ENCODE measurements at places on chromosomes 1 and 21. TPM values are rescaled to one million over a fixed set of nuclear protein-coding genes. Genes with fewer than 3 reads are reported as not detected.

The RSPH1 gene
- polyA plus RNA-seq: 3.0 TPM

The OLFM3 gene
- polyA plus RNA-seq: 2.7 TPM

The MX1 gene
- polyA plus RNA-seq: 14.2 TPM

The NCDN gene
- polyA plus RNA-seq: 25.7 TPM

The TNFSF4 gene
- 0.80 TPM for polyA plus RNA-seq

The FCRL6 gene
- not detected for polyA plus RNA-seq

The HSF2BP gene
- 1.3 TPM for polyA plus RNA-seq

The FCAMR gene
- not detected for polyA plus RNA-seq

The CD164L2 gene
- not detected for polyA plus RNA-seq

DNA sequence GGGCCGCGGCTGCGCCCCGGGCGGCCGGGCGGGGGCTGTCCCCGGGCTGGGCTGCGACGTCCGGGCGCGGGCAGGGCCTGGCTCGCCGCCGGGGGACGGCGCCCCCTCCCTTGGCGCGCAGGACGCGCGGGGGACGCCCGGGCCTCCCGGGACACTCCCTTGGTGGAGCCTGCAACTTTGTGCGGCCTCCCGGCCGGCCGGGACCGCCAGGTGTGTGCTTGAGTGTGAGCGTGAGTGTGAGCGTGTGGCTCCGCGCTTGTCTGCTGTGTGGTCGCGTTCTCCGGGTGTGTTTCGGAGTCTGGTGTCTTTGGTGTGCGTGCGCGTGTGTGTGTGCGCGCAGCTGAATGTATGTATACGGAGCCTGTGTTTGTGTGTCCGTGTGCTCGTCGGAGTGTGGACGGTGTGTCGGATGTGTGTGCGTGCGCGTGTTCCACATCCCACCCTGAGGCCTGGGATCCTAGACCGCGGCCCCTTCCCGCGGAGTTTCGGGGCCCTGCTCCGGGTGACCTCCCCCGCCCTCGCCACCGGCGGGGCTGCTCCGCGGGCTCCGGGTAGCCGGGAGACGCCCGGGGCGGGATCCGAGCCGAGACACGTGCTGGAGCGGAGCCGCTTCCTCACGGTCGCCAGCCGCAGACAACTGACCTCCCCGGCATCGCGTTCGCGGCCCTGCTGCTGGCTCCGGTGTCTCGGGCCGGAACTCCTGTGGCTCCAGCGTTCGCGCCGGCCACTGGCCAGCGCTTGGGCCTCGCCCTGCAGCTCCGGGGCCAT, 1.7 kb downstream of the PTPRU start:
- peak; percentile 73 for DNase-seq

DNA sequence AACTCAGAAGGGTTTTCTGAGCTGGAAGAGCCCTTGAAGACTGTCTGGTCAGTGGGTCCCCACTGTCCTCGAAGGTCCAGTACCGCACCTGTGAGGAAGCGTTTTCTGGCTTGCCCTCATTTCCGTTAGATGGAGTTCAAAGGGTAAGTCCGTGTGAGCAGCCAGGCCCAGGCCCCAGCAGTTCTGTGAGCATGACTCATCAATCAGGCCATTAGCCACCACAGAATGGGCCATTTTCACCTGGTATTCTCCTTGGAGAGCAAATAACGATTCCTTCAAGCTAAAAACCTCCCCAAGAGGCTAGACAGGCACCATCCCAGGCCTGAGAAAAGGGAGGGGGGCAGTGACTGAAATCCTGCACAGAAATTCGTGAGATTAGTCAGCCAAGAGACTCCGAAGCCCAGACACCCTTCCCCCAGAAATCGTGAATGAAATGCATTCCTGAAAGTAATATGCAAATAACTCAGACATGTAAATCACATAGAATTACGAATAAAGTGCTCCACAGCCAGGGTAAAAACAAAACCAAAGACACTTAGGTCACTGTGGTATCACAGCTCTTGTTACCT, 66.0 kb downstream of the BCAR3 start:
- peak; percentile 40 for DNase-seq

DNA sequence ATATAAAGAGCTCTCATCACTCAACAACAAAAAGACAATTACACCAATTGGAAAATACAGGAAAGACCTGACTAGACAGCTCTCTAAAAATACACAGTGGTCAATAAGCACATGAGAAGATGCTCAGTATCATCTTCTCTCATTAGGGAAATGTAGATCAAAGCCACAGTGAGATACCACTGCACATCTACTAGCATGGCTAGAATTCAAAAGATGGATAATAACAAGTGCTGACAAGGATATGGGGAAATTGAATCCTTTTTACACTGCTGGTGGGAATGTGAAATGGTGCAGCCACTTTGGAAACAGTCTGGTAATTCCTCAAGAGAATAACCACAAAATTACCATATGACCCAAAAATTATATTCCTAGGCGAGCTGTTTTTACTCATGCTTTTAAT, 9.4 kb downstream of the ACOT7 start:
- no peak for DNase-seq

DNA sequence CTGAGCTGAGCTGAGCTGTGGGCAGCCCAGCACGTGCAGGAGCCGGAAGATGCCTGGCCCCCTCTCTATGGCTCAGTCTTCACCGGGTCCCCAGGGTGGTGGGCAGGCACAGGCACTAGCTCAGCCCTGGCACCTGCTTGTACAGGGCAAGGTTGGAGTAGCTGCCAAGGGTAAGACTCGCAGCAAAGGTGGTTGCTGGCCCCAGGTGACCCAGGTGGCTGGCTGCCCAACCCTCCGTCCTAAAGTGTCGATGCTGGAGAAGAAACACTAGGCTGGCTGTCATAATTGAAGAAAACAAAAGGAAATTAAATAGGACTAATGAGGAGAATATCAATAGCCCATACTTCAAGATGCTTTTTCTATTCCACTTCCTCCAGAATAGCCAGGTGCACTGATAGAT, 77.1 kb upstream of the ACTL8 start:
- DNase-seq: no peak

DNA sequence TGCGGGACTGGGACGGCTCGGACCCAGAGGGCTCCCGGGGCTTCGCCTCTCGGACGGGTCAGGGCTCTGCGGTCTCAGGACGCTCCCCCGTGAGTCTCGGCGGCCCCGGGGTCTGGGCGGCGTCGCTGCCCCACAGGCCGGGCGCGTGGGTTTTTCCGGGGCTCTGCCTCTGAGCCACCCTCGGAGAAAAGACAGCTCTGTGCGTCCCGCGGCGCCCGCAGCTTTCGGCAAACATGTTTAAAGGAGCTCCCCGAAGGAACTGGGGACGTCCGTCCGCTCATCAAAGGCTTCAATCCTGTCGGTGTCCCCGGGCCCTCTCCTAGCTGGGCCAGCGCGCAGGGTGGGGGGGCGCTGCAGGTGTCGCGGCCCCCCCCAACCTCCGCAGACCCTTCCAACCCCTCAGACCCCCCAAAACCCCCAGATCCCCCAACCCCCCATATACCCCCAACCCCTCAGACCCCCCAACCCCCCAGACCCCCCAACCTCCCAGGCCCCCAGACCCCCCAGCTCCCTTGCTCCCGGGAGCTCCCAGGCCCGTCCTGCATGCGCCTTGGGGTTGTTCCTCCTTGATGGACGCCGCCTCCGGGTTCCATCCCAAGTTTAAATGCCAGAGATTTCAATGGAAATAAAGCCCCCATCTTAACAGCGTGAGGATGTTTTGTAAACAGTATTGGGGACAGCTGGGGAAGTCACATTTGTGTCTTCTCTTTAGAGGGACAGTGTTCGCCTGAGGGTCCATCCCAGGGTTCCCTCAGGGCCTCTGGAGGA, 996 bp upstream of the C1orf159 start:
- no peak for DNase-seq

- no peak for DNase-seq
Observed at GRCh38 chr1:33397994-33398393, 32.9 kb downstream of the PHC2 start.

- DNase-seq: no peak
Observed at GRCh38 chr1:27068922-27069321, 56.3 kb upstream of the TENT5B start.

DNA sequence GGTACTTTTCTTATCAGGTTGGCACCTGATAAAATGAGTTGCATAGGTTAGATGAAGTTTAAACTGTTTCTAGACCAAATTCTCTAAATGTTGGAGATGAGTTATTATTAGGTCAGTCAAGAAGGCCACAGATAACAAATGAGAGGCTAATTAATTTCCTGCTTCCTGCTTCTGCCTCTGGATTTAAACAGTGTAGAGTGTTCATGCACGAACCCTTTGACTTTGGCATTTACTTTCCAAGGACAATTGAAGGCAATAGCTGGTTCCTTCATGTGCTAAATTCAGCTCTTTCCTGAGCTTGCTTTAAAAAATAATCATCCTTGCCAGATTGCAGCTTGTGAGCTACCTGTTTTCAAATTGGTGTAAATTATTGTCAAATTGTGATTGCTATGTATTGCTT, 80.6 kb downstream of the RASAL2 start:
- DNase-seq: no peak

- DNase-seq: no peak
Observed at GRCh38 chr21:42666925-42667324, 13.5 kb downstream of the PDE9A start.

GRCh38 chr1:199161319-199161680, 522.5 kb downstream of the PTPRC start:
- DNase-seq: no peak

GRCh38 chr1:68016381-68016780, 34.0 kb downstream of the DIRAS3 start:
- no peak for DNase-seq

DNA sequence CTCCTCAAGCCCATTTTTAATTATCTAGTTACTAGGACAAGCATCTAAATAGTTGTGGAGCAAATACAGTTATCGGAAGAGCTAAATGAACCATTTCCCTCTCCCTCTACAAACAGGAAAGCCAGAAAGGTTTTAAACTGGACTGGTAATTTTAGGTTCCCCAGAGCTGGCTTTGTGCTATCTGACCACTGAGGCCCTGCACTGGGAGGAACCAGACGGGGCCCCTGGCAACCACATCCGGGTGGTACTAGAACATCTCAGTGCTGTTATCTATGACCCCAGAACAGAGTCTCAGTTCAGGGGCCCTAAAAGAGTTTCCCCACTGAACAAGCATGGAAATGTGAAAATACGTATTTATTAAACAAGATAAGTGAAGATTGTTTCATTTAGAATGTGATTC, 7.7 kb upstream of the RSPH1 start:
- no peak for DNase-seq

DNA sequence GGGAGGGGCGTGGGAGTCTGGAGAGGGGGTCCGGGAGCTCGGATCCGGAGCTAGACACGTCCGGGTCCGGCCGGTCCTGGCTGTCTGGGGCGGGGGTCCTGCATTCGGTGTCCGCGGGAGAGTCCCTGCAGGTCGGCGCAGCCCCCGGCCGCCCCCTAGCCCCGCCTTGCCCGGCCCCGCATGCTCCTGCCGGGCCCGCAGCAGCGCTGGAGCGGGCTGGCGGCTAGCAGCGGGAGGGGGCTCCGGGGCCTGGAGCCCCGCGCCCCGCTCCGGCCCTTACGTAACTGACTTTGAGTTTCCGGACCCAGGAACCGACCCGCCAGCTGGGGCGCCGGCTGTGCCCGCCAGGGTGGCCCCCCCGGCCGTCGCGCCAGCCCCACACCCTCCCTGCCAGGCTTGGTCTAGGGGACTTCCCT, 26.9 kb upstream of the EPB41 start:
- DNase-seq: peak; percentile 60

DNA sequence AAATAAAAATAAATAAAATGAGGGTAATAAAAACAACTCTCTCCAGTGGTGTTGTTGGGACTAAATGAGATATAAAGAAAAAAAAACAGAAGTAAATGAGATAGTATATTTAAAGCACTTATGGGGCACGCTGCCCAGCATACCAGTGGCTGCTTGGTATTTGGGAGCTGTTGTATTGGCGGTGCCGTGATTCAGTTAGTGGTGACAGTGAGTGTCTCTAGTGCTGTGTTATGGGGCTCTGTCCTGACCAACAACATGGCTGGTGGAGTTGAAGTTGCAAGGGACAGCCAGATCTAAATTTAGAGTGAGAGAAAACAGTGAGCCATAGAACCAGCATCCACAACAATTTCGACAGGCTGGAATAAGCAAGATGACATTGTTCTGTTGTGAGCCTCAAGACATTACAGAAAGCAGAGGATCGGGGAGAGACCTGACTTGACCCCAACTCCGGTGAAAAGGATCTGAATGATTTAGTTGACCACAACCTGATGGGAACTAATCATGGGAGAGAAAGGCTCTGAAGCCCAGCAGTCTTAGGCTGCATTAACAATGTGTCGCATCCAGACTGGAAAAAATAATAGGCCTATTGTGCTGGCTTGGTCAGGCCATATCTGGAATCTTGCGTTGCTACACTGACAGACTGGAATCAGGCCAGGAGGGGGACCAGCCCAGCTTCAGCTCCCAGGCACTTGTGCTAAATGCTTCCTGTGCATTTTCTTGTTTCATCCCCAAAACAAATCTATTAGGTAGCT, 2.4 kb upstream of the MFSD2A start:
- no peak for DNase-seq

GRCh38 chr1:118223426-118223825, 38.4 kb upstream of the SPAG17 start:
- DNase-seq: peak; percentile 29

DNA sequence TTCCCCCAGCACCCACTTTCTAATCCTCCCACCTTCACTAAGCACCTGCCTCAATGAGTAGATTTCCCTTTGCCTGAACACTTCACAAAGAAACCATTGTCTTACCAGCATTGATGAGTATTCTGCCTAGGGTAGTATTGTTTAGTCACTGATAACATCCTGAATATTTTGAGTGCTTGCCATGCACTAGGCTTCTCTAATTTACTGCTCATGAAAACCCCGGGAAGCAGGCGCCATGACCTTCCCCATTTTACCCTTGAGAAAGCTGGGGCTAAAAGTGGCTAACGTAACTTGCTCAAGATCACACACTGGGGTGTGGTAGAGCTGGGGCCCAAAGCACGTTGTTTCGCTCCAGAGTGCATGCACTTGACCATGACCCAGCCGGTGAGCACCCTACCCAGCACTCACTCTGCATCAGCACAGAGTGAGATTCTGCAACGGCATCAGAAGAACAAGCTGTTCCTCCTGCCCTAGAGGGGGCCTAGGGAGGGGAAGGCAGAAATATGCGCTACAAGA, 10.6 kb upstream of the F3 start:
- no peak for DNase-seq

- peak; percentile 52 for DNase-seq
Observed at GRCh38 chr1:206705191-206705590, 20.5 kb downstream of the MAPKAPK2 start.

DNA sequence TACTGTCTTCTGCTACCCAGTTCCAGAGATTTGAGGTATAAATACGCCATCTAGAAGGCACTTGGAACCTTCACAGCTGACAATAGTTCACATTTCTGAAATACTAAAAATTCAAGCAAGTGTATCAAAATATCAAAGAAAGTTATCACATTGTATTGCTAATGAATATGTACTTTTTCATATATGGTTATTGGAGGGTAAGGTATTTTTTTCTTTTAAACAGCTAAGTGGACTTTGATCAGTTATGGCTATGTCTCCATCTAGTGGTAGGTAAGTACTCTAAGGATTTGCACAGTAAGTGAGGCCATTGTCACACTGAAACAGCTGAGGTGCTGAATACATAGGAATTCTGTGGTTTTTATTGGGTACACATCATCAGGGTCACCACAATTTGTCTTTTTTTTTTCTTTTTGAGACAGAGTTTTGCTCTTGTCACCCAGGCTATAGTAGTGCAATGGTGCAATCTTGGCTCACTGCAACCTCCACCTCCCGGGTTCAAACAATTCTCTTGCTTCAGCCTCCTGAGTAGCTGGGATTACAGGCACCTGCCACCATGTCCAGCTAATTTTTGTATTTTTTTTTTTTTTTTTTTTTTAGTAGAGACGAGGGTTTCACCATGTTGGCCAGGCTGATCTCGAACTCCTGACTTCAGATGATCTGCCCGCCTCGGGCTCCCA, 49.1 kb upstream of the CR2 start:
- DNase-seq: peak; percentile 76

GRCh38 chr21:44482581-44483287, 27.4 kb downstream of the LRRC3 start:
- DNase-seq: peak; percentile 61

GRCh38 chr1:75841421-75841820, 44.7 kb downstream of the MSH4 start:
- no peak for DNase-seq

All from hepatocyte (in vitro differentiated cells).